CD4-positive, alpha-beta T cell (primary cell): ENCODE measurements at places on chromosomes 2 and 18. TPM values are rescaled to one million over a fixed set of nuclear protein-coding genes. Genes with fewer than 3 reads are reported as not detected.

DNA sequence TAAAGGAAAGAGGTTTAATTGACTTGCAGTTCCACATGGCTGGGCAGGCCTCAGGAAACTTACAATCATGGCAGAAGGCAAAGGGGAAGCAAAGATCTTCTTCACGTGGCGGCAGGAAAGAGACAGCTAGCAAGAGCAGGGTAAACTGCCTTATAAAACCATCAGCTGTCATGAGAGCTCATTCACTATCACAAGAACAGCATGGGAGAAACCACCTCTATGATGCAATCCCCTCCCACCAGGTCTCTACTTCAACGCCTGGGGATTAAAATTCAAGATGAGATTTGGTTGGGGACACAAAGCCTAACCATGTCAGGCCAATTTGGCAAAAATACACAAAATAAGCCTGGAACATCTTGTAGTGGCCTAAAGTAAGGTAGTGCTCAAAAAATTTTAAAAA, 152.6 kb downstream of the COL6A3 start:
- no peak for DNase-seq

DNA sequence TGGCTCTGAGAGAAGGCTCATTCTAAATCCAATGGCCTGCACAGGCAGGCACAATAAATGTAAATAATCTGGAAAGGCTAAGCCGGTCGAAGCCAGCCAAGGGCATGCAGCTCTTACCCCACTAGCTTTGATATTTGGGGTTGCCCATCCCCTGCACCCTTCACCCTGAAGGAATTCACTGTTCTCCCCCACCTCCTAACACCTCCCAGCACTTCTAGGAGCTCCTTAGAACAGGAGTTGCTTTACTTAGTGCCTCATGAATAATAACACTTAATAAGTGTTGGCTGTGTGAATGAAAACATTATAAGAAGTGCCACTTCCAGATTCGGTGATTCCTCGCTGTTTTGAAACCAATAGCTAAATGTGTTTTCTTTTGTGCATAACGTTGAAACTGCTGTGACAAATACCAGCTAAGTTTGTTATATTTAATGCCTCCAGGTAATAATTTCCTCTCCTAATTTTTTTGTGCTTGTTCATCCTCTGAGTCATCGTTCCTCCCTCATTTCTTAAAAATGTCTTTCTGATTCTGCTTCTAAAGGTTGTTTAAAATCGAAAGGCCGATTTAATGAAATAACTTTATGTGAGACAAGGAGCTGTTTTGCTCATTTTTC, 458.8 kb downstream of the METTL4 start:
- DNase-seq: no peak

GRCh38 chr2:16218625-16219024, 278.3 kb downstream of the MYCN start:
- no peak for DNase-seq

GRCh38 chr2:241286348-241287090, 29.0 kb downstream of the HDLBP start:
- DNase-seq: no peak

- no peak for DNase-seq
These were observed 55.0 kb downstream of the KCNG2 start for GRCh38 chr18:79852561-79853302.

The NAGK gene
- 73.3 TPM for total RNA-seq

The PRSS56 gene
- not detected for total RNA-seq

The PTPRN gene
- total RNA-seq: not detected

The SAG gene
- total RNA-seq: 0.03 TPM

The FHOD3 gene
- not detected for total RNA-seq

The NOL4 gene
- total RNA-seq: not detected

The DSC3 gene
- total RNA-seq: not detected
